ENCODE measurements at places on chromosomes 12 and 14.

GRCh38 chr14:65239143-65239937, 137.0 kb upstream of the MAX start:
- no peak for DNase-seq

- no peak for DNase-seq
Measured at GRCh38 chr12:122227341-122227740, 1.5 kb upstream of the DIABLO start.

GRCh38 chr12:103948746-103949406, 16.8 kb upstream of the TDG start:
- no peak for DNase-seq

GRCh38 chr12:48043771-48044170, 39.5 kb upstream of the COL2A1 start:
- DNase-seq, result no peak

GRCh38 chr12:124294780-124295341, at the start of gene RFLNA:
Gene RFLNA, plus strand, starts transcription at chr12:124295093. Its CDS starts 337 bp downstream, at chr12:124295430.
- DNase-seq, result no peak

GRCh38 chr14:100900837-100901390, 2.6 kb downstream of the RTL1 start:
- no peak for DNase-seq

DNA sequence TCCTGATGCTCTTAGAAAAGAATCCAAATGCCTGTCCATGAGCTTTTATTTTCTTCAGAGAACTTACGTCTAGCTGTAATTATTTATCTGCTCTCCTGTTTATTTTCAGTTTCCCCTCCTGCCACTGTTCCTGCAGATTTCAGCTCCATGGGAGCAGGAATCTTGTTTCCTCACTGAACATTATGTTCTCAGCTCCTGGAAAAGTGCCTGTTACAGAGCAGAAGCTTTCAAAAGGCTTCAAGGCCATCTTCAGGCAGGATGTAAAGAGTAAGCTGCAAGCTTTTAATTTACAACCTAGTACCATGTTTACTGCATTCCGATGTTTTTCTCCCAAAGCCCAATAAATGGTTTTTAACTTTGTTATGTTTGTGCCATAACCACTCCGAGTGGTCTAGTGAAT, 98.4 kb upstream of the BTG1 start:
- DNase-seq, result no peak

- DNase-seq, result no peak
Measured at GRCh38 chr14:24695265-24696241, 61.6 kb upstream of the GZMB start.

DNA sequence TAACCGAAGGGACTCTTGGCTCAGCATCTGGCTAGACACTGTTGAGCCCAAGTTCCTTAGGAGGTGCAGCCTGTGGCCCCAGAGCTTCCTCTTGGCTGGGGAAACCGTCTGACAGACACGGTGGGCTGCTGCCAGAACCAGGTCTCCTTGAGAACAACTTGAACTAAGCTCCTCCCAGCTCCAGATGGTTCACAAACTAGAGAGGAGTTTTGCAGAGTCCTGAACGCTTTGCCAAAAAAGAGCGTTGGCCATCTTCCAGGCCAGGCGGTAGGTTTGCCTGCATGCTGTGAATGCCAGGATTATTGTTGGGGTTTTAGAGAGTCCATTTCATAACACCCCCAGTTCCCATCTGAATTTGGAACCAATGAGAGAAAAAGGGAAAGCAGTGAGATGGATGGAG, 399.8 kb downstream of the RGS6 start:
- no peak for DNase-seq

- DNase-seq, result no peak
Measured at GRCh38 chr12:109877504-109878246, 2.7 kb downstream of the GLTP start.

- DNase-seq, result no peak
Measured at GRCh38 chr14:58656671-58657411, 19.1 kb downstream of the DACT1 start.

DNA sequence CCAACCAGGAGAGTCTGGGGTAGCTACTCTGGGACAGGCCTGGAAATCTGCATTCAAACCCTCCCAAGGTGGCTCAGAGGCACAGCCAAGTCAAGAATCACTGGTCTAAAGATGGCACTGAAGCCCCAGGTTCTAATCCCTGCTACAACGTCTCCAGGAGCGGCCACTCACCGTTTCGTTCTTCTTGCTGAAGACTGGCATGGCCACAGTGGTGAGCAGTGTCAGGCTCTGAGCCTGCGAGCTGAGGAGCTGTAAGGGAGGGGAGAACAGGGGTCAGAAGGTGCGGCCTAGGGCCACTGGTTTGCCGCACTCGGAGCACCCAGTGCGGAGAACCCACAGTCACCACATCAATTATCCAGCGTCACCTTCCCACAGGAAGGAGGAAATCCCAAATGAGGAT, 38.8 kb downstream of the CACNA2D4 start:
- no peak for DNase-seq

- DNase-seq, result no peak
Measured at GRCh38 chr12:78119351-78119918, 288.7 kb downstream of the NAV3 start.

DNA sequence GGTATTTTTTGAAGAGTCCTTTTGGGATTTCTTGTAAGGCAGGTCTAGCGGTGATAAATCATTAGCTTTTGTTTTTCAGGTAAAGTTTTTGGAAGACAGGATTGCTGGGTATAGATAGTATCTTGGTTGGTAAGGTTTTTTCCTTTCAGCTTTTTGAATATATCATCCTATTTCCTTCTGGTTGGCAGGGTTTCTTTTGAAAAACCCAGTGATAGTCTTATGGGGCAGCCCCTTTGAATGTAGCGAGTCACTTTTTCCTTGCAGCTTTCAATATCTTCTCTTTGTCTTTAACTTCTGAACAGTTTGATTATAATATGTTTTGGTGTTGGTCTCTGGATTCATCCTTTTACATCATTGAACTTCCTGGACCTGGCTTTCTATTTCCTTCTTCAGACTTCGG, 20.2 kb downstream of the TMX1 start:
- no peak for DNase-seq

DNA sequence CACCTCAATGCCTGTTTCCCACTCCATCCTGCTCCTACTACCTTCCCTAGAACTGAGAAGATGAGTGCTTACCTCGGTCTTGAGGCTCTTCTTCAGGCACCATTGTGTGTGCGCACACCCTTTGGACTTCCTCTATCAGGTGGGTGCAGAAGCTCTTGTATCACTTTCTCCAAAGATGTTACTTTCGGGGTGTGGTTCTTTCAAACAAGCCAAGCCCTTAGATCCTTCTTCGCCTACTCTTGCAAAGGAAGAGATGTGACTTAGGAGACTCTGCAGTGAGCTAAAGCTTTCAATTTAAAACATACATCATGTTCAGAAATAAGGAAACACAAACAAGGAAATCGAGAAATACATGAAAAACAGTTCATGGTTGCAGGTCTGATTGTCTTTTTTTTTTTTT, at the start of gene CLEC4C:
Gene CLEC4C (minus strand): TSS at position 130 of the 400 bp plus-strand sequence. CDS start 27 bp downstream, at position 103.
- DNase-seq, result no peak

- no peak for DNase-seq
Measured at GRCh38 chr12:77938301-77938700, 107.6 kb downstream of the NAV3 start.

- no peak for DNase-seq
Measured at GRCh38 chr12:104557488-104558195, 100.9 kb downstream of the CHST11 start.

- no peak for DNase-seq
Measured at GRCh38 chr12:101759396-101760047, 20.3 kb upstream of the SYCP3 start.

DNA sequence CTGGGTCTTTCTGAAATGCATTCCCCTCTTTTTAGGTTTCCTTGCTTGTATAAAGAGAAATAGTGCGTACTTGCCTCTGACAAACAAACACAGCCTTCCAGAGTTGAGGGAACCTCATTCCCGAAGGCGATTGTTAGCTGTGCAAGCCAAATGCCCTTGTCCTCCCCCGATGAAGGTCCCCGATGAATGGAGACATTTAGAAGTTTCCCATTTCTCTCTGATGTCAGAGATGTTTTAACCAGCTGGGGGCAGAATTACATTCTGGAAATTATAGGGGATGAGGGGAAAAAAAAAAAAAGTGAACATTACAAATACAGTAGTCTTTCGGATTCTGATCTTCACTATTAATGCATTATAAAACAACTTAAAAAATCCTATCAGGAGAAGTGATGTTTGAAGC, 366.8 kb downstream of the VRK1 start:
- no peak for DNase-seq

DNA sequence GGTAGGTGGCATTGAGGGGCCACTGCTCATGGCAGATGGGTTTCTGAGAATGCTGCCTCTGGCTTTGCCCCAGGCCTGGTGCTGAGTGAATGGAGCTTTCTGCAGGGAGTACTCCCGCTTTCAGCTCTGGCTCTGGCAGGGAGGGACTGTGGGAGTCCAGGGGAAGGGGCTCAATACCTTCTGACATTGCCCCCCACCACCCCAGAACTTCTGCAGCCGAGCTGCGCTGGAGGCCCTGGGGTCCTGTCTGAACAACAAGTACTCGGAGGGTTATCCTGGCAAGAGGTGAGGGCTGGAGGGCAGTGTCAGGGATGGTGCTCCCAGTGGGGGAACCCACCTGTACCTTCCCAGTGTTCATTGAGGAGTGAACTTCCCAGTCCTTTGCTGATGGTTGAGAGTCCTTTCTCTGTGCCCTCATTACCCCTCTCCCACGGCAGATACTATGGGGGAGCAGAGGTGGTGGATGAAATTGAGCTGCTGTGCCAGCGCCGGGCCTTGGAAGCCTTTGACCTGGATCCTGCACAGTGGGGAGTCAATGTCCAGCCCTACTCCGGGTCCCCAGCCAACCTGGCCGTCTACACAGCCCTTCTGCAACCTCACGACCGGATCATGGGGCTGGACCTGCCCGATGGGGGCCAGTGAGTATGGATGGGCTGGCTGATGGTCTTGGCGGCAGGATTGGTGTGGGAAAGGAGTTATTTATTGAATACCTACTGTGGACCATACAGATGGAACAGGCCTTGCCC, 1.9 kb downstream of the SHMT2 start:
- no peak for DNase-seq

DNA sequence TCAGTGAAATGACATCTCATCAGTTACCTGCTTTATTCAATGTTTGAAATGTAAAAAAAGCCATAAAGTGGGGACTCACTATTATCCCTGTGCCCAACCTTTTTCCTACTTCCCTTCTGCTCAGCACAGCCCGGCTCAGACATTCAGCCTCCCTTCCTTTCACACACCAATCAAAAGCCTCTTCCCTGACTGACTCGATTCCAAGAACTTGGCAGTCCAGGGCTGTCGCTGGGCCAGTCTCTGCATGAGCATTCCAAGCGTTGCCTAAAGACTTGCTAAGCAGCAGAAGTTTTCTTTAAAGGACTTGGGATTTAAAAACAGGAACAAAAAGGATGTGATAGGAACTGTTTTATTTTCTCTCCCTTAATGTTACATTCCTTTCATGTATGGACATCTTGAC, 22.7 kb downstream of the ITPR2 start:
- DNase-seq, result no peak

DNA sequence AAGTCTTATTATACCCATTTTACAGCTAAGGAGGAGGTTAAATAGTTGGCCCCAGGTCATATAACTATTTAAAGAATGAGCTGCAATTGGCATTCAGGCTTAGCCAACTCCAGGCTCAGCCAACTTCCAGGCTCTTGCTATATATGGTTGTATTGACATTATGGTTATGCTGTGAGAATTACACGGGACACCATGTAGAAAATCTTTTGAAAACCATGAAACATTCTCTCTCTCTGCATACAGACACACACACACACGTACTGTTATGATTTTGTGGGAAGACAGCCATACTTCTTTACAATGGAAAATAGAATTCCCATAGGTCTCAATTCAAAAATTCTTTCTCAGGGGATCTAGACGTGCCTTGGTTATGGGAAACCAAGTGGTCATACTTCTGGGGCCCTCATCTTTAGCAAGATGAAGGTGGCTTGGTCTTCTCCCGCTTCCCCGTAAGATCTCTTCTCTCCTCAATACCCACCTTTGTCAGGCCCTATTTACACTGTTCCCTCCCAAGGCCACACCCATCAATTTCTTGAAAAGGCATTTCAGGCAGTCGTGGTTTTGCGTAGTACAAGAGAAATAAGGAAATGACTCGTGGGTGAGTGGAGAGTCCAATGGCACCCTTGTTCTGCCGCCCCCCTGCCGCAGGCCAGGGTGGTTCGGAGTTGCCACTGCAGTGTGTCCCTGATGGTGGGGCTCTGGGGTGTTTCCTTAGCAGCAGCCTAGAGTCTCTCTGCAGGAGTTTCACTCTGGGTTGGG, 10.0 kb upstream of the GPRC5A start:
- DNase-seq, result no peak

DNA sequence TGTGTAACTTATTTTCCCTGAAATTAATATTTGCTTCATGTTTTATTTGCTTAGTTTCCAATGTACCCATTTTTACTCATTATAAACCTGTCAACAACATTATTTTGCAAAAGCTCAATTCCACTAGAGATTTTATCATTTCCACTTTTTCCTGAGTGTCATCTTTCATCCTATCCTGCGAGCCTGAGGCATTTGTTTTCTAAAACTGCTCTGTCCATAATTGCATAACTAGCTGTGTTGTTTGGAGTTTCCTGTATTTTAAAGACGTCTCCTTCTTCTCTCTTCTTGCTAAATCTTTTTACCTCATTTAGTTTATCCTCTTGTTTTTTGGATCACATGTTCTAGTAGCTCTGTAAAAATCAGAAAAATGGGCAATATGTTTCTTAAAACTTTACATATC, 332.7 kb upstream of the NOVA1 start:
- DNase-seq, result no peak

DNA sequence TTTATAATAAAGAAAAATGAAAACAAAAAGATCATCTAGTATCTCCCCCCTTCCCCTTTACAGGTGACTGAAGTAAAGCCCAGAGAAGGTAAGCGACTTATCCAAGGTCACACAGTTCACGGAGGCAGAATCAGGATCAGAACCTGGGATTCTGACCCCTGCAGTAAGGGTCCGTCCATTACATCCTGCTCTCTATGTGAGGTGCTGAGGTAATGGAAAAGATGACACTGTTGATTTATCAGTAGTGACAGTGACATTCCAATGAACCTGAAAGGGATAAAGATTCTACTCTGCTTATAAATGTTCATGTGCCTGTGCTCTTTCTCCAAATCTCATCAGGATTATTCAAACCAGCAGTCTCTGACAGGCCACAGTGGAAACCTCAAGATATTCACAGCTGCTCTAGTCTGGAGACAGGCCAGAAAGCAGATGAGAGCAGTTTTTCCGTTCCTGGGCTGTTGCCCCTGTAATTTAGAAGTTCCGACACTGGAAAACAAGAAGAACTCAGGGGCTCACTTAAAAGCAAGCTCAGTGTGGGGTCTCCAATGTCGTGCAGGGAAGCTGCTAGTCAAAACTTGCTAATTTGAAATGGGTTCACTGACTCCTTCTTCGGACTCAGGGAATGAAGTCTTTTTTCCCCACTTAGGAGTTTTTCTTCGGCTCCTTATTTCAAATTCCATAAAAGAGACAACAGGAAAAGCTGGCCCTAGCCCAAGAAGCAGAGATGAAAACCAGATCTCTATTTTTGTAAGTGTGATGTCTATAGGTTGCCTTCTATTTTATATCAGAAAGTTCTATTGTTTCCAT, 131.8 kb upstream of the EEA1 start:
- DNase-seq, result no peak
